ENCODE measurements at places on chromosomes 6 and 20.

DNA sequence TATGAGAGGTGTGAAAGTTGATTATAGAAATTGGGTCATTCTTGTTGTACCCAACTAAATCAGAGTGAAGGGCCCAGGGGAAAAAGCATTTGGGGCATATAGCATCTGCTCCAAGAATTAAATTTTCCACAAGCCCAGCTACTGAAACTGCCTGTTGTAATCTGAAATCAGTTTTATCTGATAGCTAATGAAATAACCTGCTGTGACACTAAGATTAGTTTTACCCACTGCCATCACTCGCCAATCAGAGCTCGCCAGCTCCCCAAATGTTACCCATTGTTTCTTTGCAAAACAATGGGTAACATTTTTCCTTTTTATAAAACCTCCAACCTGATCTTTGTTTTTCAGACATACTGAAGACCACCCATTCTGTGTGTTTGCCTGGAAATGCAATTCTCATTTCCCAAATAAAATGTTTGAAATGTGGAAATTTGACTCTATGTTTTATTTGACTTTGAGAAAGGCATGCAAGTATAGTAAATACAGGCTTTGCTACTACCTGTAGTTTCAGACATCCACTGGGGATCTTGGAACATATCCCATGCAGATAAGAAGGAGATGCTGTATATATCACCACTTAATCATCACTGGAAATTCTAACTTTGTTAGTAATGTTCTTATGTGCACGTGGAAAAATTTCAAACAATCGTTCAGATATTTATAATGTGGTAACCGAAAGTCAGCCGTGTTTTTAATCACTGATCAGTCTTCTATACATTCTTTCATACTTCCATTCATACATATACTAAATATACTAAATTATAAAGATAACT, 6.3 kb upstream of the AHI1 start:
- DNase-seq = no peak

- no peak for DNase-seq
These were observed 153.6 kb upstream of the QKI start for GRCh38 chr6:163260911-163261310.

DNA sequence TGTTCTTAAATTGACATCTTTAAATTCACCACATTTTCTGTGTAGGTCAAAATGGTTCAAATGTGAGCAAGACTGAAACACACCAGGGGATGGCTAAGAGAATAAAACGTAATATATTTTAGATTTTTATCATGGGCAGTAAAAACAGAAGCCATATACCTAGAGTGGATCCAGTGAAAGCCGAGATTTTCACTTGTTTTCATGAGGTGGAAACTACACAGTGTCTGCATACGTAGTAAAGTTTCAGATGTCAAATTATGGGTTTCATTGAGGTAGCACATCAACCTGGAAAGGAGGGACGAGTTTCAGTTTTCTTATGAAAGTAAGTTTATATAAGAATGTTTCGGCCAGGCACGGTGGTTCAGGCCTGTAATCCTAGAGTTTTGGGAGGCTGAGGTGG, 25.9 kb downstream of the METTL24 start:
- no peak for DNase-seq

- DNase-seq = peak; percentile 70
These were observed 119.7 kb downstream of the BCKDHB start for GRCh38 chr6:80226151-80226550.

Data from fibroblast of skin of abdomen (primary cell).